ENCODE measurements at places on chromosomes 12 and 14.

- DNase-seq = no peak
These were observed 369.8 kb downstream of the AACS start for GRCh38 chr12:125434936-125435443.

- no peak for DNase-seq
These were observed 866.7 kb upstream of the TMEM132C start for GRCh38 chr12:127400221-127400620.

GRCh38 chr12:104938371-104938770 lies 19.7 kb downstream of the SLC41A2 start:
- DNase-seq = no peak

DNA sequence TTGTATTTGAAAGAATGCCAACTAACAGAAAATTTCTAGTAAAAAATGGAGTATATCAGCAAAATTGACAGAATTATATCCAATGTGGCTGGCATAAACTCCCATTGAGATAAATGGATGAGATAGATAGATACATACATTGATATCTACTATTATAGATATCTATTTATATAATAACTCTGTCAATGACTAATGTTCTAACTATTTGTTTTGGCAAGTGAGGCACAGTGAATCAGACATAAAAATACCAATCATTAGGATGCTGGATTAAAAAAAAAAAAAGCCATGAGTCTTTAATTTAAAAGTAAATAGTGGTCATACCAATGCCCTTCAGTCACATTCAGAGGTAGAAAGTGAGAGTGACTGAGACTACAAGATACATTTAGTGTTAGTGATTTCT lies 33.7 kb upstream of the GLIPR1 start:
- DNase-seq = no peak

DNA sequence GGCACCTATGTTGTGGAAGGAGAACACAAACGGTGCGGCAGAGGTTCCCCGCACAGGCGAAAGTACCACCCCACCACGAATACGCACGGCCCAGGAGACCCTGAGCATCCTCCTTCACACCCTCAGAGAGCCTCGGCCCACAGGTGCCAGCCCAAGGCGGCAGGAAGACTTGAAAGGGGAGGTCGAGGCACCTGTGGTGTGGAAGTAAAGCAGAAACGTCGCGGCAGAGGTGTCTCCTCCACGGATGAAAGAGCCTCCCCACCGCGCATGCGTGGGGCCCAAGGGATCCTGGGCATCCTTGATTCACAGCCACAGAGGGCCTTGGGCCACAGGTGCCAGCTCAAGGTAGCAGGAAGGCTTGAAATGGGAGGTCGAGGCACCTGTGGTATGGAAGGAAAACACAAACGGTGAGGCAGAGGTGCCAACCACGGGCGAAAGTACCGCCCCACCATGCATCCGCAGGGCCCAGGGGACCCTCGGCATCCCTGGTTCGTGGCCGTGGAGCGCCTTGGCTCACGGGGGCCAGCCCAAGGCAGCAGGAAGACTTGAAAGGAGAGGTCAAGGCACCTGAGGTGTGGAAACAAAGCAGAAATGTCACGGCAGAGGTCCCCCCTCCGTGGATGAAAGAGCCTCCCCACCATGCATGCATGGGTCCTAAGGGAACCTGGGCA lies 380.1 kb downstream of the ALG10 start:
- DNase-seq = no peak

DNA sequence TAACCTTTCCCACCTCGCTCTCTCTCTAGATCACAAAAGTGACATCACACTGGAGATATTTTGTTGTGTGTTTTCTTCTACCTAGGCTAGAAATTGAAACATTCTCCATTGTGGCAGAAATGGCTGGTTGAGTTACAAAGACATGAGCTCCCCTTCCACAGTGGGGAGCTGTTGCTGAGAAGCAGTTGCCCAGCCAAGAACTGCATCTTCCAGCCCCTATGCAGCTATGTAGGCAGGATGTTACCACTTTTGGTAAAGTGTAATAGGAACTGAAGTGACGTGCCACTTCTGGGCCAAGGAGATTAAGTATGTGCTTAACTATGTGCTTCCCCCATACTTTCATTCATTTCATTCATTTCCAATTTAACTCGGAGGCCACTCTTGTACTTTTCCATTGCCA lies 138.7 kb upstream of the E2F7 start:
- no peak for DNase-seq

- DNase-seq = no peak
These were observed 826 bp downstream of the PRKCH start for GRCh38 chr14:61322011-61322798.

DNA sequence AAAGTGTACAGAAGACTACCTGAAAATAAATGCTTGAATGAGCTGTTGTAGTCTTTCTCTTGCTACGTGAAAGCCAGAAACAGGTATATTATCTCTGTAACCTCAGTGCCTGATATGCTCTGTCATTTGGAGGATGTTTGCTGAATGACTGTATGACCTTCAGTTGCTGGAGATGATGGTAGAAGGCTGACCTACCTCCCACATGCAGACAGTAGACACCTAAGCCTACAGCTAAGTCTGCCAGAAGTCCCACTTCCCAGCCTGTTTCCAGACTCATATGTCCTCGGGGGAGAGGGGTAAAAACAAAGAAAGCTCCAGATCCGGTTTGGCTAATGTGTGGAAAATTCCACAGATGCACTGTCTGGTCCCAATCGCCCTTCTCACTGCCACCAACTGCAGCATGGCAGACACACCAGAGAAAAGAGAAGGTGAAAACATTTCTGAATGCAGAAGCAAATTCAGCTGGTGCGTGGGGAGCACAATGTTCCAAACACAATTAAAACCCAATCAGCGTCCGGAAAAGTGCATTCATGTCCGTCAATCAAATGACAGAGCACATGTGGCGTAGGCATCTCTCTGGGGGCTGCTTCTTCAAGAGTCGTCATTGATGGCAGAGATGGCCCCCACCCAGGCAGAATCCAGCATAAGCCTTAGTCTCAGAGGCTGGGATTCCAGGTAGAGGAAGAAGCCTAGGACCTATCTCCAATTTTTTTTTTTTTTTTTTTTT lies 76.3 kb upstream of the TBX3 start:
- DNase-seq = no peak

DNA sequence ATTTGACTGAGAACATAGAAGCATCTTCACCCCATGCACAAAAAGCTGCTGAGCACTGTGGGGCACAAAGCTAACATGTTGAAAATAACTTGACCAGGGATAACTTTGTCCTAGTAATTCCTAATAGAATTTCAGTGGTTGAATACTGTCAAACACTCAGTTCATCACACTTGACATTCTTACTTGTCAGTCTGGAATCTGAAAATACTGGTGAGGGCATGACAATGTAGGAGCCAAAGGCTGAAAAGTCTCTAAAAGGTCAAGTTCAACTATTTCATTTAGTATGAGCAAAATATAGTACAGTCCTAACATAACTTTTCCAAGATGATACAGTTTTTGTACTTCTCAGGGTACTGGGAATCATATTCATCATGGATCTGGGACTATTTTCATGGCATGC lies 504.4 kb upstream of the LMO3 start:
- no peak for DNase-seq

DNA sequence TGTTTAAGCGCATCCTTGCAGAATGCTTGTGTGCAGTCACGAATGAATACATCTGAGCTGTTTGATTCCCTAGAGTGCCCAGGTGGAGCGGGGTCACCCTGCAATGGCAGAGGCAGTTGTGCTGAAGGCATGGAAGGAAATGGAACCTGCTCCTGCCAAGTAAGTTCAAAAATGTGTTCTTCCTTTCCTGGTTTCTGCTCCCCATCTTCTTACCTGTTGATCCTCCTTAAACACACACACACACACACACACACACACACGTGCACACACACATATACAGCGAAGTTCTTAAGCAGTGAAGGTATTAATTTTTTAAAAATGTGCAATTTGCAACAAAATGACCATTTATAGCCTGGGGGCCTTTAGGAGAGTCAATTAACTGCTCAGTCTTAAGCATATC lies 33.3 kb downstream of the STAB2 start:
- no peak for DNase-seq

DNA sequence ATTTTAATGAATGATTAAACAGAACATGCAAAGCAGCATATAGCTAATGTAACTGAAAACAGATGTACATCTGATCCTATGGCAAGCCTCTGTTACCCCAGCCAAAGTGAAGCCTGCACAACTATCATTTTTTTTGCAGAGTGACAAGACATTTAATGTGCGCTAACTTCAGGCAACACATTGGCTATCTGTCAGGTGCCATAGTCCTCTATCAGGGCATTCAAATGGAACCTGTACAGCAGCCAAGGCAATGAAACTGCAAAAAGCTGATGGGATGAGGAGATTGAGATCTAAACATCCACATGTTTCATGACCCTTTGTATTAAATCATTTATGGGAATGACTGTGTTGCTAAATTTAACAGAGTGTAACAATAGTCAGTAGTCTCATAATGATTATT lies 1088.5 kb upstream of the TMEM132C start:
- DNase-seq = no peak

GRCh38 chr12:119444462-119445044 lies 110.0 kb downstream of the CCDC60 start:
- DNase-seq = no peak

GRCh38 chr12:143964-144649 lies 69.8 kb downstream of the SLC6A12 start:
- no peak for DNase-seq

- no peak for DNase-seq
These were observed 12.5 kb downstream of the EGLN3 start for GRCh38 chr14:33938131-33938949.

DNA sequence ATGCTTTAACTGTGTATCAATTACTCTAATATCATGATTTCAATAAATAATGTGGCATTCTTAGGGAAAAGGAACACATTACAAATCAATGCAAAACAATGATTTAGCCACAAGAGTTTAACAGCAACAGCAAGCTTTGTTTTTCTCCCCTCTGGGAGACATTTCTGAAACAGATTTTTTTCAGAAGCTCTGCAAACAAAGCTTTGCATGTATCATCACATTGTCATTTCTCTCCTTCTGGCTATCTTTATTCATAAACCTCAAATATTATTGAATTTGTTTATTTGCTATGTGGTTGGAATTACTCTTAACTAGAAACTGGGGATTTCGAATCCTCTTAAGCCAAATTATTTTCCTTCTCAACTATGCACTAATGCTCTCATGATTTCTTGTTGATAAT lies 278.4 kb upstream of the ATXN7L3B start:
- DNase-seq = no peak

- DNase-seq = no peak
These were observed 15.7 kb upstream of the AMN start for GRCh38 chr14:102906616-102907302.

- DNase-seq = no peak
These were observed 29.3 kb upstream of the ATF1 start for GRCh38 chr12:50734409-50735263.

GRCh38 chr12:23474438-23474976 lies 475.0 kb downstream of the SOX5 start:
- no peak for DNase-seq

DNA sequence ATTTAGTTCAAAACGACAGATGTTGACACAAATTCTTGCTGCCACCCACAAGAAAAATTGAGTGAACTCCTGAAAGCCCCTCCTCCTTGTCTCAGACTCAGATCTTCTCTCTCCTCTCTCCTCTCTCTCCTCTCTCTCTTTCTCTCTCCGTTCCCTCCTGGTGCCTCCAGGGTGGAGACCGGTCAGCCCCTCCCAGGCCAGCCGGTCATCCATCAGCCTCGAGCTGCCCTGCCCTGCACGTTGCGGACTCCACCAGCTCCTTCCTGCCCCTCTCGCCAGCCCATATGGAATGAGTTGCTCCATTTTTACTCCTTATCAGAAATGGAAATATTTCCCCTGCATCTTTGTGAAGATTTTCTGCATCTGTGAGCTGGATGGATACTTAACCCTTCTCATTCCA lies 103.8 kb downstream of the TBX5 start:
- no peak for DNase-seq

DNA sequence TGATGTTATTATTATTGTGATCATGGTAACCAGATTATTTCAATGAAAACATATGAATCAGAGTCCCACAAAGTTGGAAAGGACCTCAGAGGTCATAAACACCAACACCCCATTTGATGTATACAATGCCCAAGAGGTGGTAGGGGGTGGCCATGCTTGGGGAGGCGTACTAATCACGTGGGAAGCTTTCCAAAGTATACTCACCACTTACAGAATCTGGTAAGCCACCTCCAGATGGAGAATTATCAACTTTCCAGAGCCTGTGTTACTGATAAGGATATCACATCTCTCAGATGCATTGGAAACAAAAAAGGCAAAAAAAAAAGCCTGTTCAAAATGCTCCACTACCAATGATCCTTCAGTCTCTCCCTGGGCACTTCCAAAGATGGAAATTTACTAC lies 8.4 kb downstream of the DAD1 start:
- no peak for DNase-seq

DNA sequence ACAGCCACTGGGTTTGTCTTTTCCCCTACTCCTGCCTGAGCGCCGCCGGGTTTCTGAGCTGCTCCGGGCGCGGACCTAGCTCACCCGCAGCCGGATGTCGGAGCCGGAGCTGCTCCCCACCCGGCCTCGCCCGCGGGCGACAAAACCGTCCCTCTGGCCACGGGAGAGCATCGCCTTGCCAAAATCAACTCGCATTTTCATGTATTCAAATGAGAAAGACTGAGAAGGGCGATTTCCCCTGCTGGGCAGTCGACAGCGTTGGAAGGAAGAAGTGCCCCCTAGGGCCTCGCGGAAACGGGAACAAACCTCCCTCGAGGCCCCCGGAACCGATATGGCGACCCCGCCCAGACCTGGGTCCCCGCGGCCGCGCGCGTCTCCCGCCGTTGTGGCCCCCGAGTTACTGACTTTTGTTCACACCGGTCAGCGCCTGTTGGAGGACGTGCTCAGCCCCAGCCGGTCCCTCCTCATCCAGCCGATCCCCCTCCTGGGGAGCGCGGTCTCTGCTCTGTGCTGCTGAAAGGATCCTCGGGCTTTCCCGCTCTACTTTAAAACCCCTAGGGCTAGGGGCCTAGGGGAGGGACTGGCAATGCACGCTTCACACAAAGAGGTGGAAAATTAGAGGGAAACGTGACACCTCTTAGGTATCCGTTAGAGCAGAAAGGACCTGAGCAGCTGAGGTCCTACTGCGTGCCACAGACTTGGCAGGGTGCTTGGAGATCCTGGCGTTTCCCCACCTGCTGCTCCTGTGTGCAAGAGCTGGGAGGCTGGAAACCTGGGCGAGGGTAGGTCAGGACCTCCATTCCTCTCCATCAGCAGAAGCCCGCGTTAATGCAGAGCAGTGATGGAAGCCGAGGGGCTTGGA lies 4.3 kb downstream of the TTC6 start:
- DNase-seq = no peak

DNA sequence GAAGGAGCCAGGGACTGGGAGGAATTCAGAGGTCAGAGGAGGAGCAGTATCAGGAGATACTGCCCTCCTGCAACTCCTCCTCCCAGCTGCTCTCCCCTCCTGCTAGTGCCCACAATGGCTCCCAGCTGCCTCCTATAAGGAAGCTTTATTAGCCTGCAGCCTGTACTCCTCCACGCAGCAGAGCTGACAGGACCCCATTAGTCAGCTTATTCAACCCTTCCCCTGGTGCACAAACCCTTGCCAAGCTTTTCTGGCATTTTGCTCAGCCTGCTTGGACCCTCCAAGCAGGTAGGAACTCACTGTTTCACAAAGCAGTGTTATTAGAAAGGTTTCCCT lies 6.9 kb upstream of the AQP2 start:
- no peak for DNase-seq

- DNase-seq = no peak
These were observed 3.0 kb upstream of the FNTB start for GRCh38 chr14:64983439-64984310.

Data from GM04503 (cell line).